ENCODE measurements at places on chromosomes 5 and 9.

DNA sequence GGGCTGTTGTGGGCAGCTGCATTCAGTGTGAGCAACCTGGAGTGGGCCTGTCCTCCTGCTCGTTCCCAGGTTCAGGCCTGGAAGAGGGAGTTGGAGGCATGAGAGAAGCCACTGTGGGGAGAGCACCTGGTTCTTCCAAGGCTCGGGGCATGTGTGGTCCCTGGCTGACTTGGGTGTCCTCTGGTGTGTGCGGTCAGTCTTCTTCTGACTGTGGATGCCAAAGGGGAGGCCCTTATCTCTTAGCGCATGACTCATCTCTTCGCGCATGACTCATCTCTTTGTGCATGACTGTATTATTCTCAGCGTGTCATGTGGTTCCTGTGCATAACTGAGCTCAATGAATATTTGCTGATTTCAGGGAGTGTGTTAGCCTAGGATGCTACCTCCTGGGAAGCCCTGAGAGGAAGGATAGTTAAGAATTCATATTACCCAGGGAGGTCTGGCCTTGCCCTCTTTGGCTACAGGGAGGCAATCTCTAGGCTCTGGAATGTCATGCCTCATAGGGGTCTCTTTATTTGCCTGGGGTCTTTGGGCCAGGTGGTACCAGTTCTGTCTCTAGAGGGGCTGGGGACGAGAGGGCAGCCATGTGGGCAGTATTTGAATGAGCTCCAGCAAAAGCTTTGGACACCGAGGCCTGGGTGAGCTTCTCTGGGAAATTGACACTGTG lies 188.7 kb downstream of the HSPA4 start:
- no peak for DNase-seq

DNA sequence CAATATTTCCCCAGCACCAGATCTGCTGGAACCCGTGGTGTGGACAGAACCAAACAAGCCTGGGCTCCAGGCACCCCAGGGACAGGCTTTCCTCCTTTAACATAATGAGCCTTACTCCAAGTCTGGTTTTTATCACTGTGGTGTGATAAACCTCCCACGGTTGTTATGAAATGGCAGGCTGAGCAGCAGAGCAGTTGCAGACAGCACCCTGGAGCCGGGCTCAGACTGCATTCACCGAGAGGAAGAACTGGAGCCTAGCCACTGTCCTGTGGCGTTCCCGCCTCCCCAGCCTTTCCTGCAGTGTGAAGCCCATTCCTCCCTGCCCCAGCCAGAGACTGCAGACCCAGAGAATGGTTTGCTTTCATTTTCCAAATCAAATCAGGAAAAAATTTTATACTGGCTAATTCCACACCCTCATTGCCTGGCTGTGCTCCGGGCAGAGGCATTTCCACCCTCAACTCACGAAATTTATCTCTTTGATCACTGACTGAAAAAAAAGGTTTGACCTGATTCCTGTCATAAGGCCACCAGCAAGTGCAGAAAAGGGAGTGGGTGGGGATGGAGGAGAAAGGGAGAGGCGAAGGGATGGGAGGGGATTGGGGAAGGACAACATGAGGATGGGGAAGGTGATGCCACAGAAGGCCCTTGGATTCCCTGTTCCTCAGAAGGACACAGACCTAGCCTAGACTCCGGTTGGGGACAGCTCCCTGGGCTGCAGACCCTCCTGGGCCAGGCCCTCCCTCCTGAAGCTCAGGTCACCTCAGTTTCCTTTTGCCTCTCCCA lies 18.9 kb downstream of the IPPK start:
- DNase-seq = no peak

DNA sequence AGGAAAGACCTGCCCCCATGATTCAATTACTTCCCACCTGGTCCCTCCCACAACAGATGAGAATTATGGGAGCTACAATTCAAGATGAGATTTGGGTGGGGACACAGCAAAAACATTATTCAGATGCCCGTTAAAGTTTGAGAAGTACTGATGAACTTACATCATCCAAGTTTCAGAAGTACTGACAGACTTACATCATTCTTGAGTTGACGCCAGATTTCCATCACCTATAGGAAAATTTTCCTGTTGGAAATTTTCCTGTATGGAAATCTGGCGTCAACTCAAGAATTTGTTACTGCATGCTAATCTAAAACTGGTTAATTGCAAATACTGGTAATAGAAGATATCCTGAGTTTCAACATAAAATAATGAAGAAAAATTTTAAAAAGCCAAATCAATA lies 975.9 kb downstream of the MAT2B start:
- DNase-seq = no peak

GRCh38 chr9:84744195-84744594 lies 74.7 kb downstream of the NTRK2 start:
- no peak for DNase-seq

DNA sequence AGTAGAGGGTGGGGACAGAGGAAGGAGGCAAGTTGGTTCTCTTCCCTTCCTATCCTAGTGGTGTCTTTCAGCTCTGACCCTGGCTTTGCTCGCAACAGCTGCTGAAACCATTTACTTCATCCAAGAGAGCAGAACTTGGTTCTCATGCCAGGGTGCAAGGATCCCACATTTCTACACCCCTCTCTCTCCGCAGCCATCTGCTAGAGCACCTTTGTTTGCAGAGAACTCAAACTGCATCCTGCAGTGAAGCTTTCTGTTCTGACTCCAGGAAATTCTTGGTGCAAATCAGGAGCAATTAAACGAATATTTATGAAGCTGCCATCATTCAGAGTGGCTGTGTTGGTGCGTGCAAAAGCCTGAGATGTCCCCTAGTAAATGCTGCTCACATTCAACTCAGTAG lies 31.9 kb downstream of the NEUROG1 start:
- DNase-seq = no peak

DNA sequence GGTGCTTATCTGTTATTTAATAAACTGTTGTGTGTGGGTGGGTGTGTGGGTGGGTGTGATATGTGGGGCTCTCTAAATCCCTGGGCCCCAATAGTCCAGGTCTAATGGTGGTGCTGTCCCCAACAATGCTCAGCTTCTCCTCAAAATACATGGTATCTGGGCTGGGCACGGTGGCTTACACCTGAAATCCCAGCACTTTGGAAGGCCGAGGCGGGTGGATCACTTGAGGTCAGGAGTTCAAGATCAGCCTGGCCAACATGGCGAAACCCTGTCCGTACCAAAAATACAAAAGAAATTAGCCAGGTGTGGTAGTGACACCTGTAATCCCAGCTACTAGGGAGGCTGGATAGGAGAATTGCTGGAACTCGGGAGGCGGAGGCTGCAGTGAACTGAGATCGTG lies 4.5 kb upstream of the ORM1 start:
- DNase-seq = no peak

- DNase-seq = no peak
Measured at GRCh38 chr5:167555565-167556166, 735.8 kb upstream of the WWC1 start.

- DNase-seq = no peak
Measured at GRCh38 chr5:57320582-57320981, 146.7 kb downstream of the GPBP1 start.

DNA sequence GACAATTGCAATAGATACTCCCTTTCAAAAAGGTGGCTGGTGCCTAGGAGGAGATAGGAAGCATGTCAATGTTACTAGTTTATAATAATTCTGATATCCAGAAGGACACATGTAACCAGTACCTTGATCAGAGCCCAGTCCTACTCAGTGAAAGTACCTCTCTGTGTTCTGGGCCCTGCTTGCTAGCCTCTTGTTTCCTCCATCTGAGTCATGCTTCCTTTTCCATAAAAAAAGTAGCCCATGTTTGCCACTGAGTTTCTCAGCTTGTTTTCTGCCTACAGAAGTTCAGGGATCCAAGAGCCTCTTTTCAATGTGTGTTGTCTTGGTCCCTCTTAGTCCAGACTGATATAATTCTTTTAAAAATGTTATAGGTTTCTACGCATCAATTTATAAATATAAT lies 149.0 kb downstream of the SSBP2 start:
- DNase-seq = no peak

GRCh38 chr9:5447337-5447736 lies 3.0 kb upstream of the CD274 start:
- DNase-seq = no peak

DNA sequence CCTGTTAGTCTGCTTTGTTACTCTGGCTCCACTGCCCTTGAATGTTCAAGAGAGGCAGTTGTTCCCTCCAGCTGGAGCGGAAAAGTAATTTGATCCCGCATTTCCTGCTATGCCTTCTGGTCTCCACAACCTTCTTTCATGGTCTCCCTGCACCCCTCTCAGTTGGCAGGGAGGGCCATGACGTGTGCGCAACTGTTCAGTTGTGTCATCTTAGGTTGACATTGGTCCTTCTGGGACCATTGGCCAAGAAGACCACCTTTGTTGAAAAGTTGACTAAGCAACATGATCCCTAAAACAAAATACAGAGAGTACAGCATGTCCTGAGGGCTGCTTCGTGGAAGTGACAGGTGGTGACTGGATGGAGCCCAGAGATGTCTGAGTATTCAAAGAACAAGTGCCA lies 192.5 kb upstream of the TUT7 start:
- DNase-seq = no peak

DNA sequence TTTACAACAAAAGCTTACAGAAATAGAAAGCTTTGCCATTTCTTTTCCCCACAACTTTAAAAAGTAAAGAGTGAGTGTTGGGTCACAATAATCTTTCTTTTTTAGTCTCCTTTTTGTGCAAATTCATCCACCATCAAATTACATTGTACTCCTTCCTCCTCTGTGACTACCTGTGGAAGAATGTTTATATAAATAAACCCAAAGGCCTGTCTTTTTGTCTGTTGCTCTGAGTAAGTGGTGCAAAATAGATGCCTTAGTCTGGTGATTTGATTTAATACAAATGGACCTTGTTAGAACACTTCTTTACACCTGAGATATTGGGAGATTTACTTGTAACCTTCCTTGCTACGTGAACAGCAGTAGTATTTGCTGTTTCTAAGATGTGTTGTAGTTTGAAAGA lies 53.5 kb upstream of the TAF11L2 start:
- no peak for DNase-seq

GRCh38 chr5:20360263-20360662 lies 372.3 kb upstream of the CDH18 start:
- no peak for DNase-seq

Measured in COR-L47 (cell line).